Activated CD4-positive, alpha-beta T cell treated with anti-CD3 and anti-CD28 coated beads, Interleukin-2, amount 50 U/mL, for 1 hour (primary cell): ENCODE measurements at places on chromosomes 13 and 19.

DNA sequence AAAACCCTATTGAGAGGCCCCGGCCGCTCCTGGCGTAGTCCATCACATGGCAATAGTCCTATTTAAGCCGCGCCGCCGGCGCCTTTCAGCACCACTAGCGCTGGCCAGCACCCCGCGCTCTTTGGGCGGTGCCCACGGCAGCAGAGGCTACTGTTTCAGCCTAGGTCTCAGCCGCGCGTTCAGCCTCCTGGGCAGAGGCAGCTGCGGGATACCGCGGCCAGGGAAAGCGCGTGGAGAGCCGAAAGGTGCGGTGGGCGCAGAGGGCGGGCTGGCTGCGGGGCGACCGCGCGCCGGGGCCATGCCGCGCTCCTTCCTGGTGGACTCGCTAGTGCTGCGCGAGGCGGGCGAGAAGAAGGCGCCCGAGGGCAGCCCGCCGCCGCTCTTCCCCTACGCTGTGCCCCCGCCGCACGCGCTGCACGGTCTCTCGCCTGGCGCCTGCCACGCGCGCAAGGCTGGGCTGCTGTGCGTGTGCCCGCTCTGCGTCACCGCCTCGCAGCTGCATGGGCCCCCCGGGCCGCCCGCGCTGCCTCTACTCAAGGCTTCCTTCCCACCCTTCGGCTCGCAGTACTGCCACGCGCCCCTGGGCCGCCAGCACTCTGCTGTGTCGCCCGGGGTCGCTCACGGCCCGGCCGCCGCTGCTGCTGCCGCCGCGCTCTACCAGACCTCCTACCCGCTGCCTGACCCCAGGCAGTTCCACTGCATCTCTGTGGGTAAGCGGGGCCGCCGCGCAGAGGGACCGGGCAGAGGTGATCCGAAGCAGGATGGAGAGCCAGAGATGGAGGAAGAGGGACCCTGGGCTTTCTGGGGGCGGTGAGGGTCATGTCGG lies at the start of gene GSX1:
Gene GSX1 (plus strand): TSS at position 91 of the 826 bp plus-strand sequence. CDS start 208 bp downstream, at position 299.
- peak; percentile 37 for DNase-seq

DNA sequence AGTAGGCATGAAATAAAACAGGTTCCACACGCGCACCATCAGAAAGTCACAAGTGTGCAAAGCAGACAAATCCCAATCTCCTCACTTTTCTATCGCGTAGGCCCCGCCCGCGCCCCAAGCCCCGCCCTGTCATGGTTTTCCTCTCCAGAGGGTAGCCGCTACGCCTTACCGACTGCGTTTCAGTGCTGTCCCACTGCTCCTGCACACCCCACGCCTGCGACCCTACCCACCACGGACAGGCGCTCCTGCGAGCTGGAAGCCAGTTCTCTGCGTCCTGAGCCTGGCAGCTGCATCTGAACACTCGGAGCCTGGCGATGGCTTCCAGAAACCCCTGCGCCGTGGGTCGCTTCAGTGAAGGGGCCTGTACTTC lies 379 bp upstream of the ZNF470 start:
- DNase-seq, result peak; percentile 23

- DNase-seq, result peak; percentile 10
Observed at GRCh38 chr19:17579661-17580244, 24.3 kb downstream of the COLGALT1 start.

GRCh38 chr19:3323026-3323425 lies 43.4 kb upstream of the NFIC start:
- no peak for DNase-seq

- DNase-seq, result no peak
Observed at GRCh38 chr19:5851302-5851701, at the start of gene FUT3. Gene FUT3, minus strand, starts transcription at chr19:5851449.

GRCh38 chr19:45667620-45668341 lies at the start of gene GIPR:
Gene GIPR, plus strand, starts transcription at chr19:45668221. Its CDS starts 1,300 bp downstream, at chr19:45669521.
- DNase-seq, result peak; percentile 47

- DNase-seq, result no peak
Observed at GRCh38 chr13:39692660-39693438, 37.4 kb downstream of the COG6 start.

DNA sequence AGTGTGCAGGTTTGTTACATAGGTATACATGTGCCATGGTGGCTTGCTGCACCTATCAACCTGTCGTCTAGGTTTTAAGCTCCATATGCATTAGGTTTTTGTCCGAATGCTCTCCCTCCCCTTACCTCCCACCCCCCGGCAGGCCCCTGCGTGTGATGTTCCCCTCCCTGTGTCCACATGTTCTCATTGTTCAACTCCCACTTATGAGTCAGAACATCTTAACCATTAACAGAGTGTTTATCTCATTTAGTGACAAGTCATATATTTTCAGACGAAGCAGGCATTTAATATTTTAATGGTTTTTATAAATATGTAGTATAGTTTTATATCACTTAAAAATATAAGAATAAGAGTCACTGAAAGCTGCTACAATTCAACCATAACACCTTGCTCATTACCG lies 780.5 kb upstream of the ARGLU1 start:
- no peak for DNase-seq

DNA sequence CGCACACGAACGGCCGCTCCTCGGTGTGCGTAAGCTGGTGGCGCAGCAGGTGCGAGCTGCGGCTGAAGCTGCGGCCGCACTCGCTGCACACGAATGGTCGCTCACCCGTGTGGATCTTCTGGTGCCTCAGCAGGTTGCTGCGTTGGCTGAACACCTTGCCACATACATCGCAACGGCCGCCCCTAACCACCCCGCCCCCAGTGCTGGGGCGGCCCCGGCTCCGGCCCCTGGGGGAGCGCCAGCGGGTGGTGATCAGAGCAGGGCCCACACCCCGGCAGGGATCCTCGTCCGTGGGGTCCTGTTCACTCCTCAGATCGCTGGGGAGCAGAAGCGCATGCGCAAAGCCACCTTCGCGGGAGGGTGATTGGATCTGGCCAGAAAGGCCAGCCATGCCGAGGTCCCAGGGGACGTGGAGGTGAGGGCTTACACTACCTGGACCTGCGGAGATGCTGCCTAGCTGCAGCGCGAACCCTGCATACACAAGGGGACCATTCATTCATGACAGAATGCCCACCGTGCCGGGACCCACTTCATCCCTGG lies 4.7 kb upstream of the UBE2M start:
- DNase-seq, result no peak

GRCh38 chr13:23848646-23849141 lies 40.5 kb downstream of the MIPEP start:
- DNase-seq, result no peak

DNA sequence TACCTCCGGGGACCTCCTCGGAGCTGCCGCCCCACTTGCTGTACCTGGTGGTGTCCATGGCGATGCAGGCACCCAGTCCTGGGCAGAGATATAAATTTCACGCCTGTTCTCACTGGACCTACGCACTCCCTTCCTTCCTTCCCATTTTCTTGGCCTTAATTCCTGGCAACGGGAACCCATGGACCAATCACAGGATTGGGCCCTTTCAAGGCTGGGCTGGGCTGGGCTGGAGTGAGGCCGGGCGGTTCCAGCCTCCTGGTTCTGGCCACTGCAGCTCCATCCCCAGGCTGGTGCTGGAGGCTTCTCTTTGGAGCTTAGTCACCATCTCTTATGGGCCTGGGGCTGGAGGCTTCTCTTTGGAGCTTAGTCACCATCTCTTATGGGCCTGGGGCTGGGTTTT lies at the start of gene CLEC4G:
Gene CLEC4G (minus strand): TSS at position 66 of the 400 bp plus-strand sequence. CDS start 8 bp downstream, at position 58.
- no peak for DNase-seq

DNA sequence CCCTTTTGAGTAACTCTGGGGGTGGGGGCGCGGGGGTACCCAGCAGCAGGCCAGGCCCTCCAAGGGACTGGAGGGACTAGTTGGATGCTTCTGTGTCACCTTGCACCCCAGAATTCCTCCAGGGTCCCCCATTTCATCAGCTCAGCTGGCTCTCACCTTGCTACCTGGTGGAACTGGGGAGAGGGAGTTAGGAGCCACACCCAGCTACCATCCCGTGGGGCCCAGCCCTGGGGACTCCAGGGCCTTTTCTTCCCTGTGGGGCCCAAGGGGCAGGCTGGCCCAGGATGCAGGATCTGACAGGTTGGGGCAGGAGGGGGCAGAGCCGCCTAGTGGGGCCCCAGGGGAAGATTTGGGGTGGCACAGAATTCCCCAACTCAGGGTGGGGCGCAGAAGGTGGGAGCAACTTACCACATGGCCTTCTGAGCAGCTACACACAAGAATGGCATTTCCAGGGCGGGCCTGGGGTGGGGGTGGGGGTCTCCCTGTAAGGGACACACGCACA lies 32.8 kb upstream of the NANOS3 start:
- no peak for DNase-seq

GRCh38 chr13:43205416-43205815 lies 182.0 kb downstream of the DNAJC15 start:
- no peak for DNase-seq

GRCh38 chr19:54896036-54896435 lies 9.9 kb upstream of the NCR1 start:
- DNase-seq, result no peak

DNA sequence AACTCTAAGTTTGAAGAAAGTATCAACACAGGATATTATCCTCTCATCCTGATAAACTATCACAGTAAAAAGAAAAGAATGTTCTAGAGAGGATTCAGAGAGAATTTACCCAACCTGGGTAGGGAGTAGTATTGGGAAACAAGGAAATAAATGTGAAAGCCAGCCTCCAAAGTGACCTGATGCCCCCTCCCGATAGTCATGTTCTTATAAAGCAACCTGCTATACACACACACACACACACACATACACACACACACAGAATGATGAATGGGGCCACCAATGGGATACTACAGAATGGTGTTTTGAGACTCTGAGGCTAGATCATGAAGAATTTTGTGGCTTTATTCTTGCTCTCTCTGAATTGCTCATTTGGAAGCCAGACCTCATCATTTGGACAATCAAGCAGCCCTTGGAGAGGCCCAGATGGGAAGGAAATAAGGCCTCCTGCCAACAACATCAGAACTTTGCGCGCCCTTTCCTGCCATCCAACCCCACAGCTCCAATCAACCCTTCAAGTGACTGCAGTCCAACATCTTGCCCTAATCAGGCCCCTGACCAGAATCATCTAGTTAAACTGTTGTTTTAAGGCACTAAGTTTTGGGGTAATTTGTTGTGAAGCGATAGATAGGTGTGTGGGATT lies 807.9 kb upstream of the ARGLU1 start:
- DNase-seq, result no peak

DNA sequence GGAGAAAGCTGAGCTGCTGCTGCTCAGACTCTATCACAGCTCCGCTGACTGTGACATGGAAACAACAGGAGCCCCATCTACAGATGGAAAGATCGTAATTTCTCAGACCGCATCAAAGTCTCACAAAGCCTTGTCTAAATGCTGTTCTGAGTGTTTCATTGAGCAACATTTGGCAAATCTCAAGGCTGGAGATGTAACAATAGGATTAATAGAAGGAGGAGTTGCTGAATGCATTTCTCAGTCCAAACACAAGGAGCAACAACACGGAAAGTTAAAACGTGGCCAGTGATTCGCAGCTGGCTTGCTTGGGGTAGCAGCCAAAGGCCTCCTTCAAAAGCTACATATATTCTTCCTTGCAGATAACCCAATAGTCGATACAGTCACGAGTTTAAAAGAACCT lies 55.7 kb downstream of the MRPL57 start:
- no peak for DNase-seq

GRCh38 chr13:85236413-85236812 lies 562.8 kb downstream of the SLITRK6 start:
- no peak for DNase-seq

DNA sequence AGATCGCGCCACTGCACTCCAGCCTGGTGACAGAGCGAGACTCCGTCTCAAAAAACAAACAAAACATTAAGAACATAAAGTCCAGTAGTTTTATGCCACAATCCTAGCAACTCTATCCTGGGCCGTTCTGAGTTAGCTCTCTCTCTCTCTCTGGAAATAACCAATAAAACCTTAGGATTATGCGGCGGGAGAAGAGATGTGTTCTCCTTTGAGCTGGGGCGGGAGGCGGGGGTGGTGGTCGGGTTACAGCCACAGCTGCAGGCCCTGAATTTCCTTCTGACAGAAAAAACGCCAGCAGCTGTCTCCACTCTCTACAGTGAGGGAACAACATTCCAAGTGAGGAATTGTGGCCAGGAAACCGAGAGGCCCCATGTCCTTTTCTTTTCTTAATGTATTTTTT lies 9.1 kb upstream of the PNMA8A start:
- DNase-seq, result no peak

DNA sequence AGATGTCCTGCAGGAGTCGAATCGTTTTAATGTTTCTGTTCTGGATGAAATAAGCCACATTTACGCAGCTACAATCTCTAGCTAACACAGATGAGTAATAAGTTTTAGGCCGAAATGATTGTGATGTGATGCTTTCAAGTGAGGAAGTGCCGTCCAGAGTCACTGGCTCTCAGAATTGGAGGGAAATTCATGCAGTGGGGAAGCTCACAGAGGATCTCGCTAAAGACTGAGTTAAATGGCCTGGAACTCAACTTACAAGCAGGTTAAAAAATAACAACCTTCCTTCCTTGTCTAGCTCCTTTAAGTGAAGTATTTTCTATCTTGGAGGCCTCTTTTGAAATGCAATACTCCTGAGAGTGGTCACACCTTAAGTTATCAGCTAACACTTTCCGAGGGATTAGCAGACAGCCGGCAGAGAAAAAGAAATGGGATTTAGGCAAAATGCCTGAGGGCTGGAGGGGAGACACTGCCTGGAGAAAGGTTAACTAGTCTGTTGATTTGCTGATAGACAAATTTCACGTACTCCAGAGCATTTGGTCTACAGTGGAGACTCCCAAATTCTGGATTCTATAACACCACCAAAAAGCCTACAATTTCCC lies 74.2 kb downstream of the IRS2 start:
- DNase-seq, result no peak

DNA sequence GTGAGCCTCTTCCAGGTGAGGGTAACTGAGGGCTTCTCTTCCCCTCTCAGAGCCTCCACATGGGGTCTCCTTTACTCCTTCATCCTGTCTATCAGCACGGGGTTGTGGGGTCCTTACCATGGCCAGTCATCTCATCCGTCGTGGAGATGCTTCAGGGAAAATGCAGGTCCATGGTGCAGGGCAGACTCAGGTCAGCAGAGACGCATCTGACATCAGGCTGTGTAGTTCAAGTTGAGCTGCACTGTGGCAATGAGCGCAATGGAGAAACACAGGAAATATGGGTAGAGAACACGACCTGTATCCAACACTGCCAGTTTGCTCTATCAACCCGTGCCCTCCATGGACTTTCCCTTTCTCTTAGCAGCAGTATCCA lies 13.9 kb downstream of the LILRA5 start:
- no peak for DNase-seq

DNA sequence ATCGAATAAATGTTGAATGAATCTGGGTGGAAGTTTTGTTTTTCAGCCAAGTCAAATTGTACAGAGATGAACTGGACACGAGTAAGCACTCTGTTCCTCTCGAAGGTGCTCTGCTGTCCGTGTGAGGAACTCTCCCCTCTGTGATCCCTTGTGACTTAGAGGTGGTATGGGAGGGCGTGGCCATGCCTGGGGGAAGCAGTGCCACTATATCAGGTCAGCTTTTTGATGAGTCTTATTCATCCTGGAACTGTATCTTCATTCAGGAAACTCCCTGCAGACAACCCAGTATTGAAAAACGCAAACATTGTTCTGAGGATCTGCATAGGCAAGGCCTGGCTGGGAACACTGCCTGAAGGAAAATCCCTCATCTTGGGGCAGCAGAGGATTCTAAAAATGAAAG lies 45.7 kb upstream of the FLT1 start:
- DNase-seq, result no peak

DNA sequence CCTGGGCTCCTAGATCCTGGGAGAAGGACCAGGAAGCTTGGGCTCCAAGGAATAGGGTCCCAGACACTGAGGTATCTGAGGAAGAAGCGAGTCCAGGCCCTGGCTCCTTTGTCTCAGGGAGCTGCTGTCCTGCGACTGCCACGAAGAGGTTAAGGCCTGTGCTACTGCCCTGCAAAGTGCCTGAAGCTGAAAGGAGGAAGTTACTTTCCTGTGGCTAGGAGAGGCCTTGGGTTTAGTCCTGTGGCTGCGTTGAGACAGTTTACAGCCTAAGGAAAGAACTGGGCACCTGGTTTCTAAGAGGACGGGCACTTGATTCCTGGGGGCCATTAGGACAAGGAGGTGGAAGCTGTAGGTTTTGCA lies 2.8 kb downstream of the MYADM start:
- no peak for DNase-seq
